ENCODE measurements at places on chromosomes 1 and 21.

DNA sequence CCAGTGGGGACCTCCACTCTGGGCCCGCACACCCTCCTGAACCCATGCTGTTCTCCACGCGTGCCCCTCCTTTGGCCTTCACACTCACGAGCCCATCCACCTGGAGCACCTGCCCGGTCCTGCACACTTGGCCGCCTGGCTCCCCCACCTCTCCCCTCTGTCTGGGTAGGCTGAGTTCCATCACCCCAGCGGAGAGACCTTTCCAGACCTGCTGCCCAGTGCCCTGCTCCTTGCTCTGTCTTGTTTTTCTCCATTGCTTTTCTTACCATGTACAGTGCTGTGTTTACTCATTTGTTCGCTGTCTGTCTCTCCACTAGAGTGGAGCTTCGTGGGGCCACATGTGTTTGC, 351.0 kb upstream of the VAMP3 start:
- no peak for DNase-seq

DNA sequence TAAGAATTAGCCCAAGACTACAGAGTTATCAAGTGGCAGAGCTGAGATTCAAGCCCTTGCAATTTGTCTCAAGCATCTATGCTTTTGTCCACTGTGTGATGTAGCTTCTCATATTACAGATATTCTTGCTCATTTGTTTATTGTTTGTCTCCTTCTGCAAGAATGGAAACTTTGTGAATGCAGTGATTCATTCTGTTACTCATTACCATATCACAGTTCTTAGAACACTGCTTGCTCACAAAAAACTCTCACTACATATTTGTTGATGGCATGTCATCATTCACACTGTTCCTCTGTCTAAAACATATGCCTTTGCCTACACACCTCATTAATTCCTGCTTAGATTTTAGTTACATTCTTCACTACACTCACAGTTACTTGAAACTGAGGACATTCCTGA, 1198.9 kb downstream of the PLA2G4A start:
- DNase-seq, result no peak

DNA sequence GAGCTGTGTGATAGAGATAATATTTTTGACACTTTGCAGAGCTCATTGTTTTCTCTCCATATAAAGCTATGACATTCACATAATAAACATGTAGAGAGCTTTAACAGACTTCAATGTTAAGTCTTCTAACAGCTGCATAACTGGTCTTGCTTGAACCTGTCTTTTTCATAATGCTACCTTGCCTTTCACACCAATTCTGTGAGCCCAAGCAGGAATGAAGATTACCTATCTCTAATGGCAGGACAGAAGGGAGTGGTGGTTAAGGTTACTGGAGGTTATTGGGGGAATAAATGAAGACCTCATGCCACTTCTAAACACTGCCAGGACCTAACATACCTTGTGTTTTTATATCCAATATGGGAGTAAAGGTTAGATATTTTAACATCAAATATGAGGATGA, 2.3 kb upstream of the CD55 start:
- no peak for DNase-seq

- peak; percentile 76 for DNase-seq
Observed at GRCh38 chr1:154669464-154670282, 61.7 kb upstream of the ADAR start.

GRCh38 chr1:235864469-235864868, 2.2 kb downstream of the LYST start:
- no peak for DNase-seq

- DNase-seq, result no peak
Observed at GRCh38 chr1:90133133-90133532, 138.2 kb downstream of the ZNF326 start.
